ENCODE measurements at places on chromosomes 6 and 20.

DNA sequence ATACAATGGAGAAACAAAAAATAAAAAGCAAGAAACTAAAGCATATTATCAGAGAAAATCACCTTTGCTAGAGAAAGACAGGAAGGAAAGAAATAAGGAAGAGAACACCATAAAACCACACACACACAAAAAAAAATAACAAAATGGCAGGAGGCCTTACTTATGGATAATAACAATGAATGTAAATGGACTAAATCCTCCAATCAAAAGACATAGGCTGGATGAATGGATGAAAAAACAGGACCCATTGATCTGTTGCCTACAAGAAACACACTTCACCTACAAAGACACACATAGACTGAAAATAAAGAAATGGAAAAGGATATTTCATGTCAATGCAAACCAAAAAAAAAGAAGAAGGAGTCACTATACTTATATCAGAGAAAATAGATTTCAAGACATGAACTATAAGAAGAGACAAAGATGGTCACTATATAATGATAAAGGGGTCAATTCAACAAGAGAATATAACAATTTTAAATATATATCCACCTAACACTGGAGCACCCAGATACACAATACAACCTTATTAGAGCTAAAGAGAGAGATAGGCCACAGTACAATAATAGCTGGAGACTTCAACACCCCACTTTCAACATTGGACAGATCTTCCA lies 693.6 kb downstream of the HACE1 start:
- no peak for DNase-seq

DNA sequence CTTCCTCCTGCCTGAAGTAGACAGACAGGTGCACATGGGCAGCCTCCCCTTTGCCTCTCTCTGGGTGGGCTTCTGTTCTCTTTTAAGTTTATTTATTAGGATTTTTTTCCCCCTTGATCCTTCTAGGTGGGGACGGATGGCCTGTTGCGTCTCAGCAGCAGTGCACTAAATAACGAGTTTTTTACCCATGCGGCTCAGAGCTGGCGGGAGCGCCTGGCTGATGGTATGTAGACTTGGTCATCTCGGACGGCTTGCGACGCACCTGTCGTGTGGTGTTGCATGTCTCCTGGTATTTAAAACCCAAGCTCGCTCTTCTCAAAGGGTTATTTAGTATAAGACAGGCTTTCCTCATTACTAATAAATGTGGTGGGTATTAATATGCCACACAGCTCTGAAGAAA lies 73.3 kb downstream of the ASXL1 start:
- no peak for DNase-seq

- no peak for DNase-seq
These were observed 384.8 kb downstream of the ADGRB3 start for GRCh38 chr6:69019832-69020231.

GRCh38 chr6:33692760-33693158 lies 18.7 kb downstream of the UQCC2 start:
- peak; percentile 32 for DNase-seq

GRCh38 chr6:40251637-40252300 lies 317.5 kb upstream of the MOCS1 start:
- DNase-seq: no peak

- DNase-seq: peak; percentile 59
These were observed 936 bp downstream of the ZDHHC14 start for GRCh38 chr6:157381631-157382621.

- no peak for DNase-seq
These were observed 731 bp downstream of the MAK start for GRCh38 chr6:10837622-10837994.

DNA sequence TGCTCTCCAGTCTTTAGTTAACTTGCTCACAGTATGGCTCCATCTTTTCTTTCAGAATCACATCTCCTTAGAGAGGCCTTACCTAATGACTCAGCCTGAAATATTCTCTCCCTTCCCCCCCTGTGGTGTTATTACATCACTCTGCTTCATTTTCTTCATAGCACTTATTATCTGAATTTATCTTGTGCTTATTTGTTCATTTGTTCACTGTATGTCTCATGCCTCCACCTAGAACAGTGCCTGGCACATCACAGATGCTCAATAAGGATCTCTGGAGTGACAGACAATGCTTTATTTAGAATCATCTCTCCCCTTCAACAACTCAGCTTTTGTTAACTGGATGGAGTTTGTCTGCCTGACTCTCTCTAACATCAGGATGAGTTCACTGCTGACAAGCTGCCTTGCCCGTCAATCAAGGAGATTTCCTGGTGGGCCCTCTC lies 96.6 kb upstream of the MAN1A1 start:
- no peak for DNase-seq

- no peak for DNase-seq
These were observed 472.5 kb upstream of the BTBD3 start for GRCh38 chr20:11445161-11445560.

DNA sequence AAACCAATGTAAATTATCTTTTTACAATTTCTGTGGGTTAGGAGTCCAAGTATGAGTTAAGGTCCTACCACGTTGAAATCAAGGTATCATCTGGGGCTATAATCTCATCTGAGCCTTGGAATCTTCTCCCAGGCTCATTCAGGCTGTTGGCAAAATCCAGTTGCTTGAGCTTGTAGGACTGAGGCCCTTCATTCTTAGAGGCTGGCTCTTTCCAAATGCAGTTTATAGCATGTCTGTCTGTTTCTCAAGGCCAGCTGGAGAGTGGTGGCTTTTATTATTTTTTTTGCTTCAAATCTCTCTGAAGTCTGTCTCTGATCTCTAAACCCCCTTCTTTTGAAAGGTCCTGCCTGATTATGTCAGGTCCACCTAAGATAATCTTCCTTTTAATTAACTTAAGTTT lies 177.2 kb upstream of the ASCC3 start:
- DNase-seq: no peak

GRCh38 chr20:48107560-48107959 lies 322.3 kb upstream of the SULF2 start:
- DNase-seq: no peak

DNA sequence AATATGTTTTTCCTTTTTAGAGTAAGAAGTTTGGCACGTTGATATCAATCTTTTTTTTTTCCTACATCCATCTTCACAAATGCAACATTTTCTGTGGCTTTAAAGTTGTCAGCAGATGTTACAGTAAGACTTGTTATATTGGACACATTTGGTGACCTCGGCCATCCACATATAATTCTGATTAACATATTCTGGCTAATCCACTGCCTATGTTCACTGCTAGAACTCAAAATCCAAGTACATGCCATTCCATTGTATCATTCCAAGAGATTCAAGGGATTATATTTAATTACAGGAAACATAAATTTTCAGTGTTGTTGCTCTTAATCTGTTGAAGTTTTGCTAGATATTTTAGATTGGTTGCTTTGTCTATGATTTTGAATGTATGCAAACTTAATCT lies 367.6 kb downstream of the TENT5A start:
- DNase-seq: no peak

DNA sequence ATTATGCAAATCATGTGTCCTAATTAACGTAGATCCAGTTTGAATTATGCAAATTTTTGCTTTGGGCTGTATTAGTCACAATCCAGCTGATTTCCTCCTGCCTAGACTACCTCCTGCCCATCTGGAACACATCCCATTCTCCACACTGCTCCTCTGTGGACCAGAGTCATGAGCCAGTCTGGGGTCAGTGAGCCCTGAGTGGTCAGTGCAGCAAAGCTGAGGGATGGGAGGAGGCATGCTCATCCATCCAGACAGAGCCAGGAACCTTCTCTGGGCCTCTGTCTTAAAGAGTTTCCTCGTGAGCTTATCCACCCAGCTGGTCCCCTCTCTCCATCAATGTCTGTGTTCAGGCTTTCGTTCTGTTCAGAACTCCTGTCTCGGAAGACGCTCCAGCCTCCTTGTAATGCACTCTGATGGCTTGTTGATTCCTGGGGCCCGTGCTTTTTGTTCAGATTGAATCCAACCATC lies 747.8 kb downstream of the PTPRT start:
- no peak for DNase-seq

- no peak for DNase-seq
These were observed 6.1 kb upstream of the CCND3 start for GRCh38 chr6:41947581-41948220.

- no peak for DNase-seq
These were observed 91.2 kb upstream of the GLP1R start for GRCh38 chr6:38957426-38957825.

Data from stimulated activated CD4-positive, alpha-beta T cell treated with anti-CD3 and anti-CD28 coated beads, Interleukin-12 subunit alpha, Interleukin-12 subunit beta, amount 100 ng/mL, for 4 hours (primary cell).